Daoy (cell line): ENCODE measurements at places on chromosomes 5 and 9.

DNA sequence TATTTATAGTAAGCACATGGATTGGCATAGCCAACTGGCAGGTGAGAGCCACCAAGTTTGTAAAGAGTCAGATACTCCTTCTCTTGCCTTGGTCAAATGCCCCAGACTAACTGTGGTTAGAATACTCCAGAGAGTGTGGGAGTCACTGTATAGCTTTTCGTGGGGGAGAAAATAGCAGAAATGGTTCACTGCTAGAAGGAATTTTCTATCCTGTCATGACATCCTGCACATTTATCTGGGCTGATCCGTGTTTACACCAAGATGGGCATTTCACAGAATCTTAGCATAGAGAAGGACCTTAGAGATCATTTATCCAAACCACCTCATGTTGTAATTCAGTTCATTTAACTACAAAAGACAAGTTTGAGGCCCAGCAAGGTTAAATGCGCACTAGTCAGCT is 460.8 kb downstream of the ENC1 start:
- no peak for DNase-seq

DNA sequence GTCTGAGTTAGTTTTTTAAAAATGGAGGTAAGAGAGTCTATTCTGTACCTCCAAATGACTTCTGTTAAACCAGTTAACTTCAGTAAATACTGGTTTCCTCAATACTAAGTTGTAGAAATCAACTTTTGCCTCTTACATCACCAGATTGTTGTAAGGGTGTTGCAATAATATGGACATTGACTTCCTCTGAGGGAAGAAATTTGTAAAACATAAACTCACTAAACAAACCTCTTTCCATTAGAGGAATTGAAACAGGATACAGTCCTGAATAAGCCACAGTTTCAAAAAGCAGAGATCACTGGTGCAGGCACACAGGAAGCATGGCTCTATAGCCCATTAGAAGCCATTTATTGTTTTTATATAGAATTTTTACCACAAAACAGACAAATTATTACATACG is 32.7 kb upstream of the SLCO6A1 start:
- no peak for DNase-seq

DNA sequence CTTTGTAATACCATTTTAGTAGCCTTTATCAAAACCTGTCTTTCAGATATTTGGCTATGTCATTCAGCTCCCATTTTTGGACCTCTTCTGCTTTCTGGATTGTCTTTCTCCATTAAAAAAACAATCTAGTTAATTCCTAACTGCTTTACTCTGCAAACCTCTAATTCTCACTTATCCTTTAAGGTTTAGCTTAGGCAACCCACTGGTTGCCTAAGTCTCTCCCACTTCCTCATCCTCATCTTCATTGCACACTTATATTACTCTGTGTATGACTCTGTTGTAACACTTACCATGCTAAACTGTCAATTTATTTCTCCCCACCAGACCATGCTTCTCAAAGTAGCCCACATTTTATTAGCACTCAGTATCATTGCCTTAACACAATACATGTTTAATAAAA is 205.0 kb upstream of the DMRTA1 start:
- DNase-seq = no peak

DNA sequence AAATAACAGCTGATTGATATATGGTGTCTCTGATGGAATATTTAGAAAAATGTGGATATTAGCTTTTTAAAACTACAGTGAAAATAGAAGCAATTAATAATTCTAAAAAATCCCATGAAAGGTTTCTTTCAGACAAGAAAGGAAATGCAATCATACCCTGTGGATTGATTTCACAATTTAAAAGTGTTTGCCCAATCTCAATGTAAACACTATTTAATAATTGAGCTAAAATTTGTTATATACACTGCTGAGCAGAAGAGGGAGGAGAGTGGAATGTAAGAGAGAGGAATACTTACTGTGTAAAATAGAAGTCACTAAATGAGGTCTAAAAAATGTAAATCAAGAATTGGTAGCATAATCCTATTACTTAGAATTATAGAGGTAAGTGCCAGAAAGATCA is 76.9 kb downstream of the FEM1C start:
- no peak for DNase-seq

- no peak for DNase-seq
Observed at GRCh38 chr9:109624896-109625295, 126.8 kb upstream of the PTPN3 start.

DNA sequence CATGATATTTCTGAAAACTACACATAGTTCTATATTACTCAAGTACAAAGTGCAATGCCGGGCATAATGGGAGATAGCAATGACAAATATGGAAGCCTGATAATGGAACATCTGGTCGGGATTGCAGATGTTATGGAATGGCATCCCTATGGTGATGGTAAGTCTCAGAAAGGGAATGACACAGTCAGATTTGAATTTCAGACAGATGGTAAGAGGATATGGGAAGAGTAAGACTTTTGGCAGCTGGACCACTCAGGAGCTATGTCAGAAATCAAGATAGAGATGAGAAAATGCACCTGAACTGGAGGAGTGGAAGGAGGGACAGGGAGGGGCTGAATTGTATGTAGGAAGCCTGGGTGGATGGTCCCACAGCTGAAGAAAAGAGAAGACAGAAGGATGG is 200.0 kb downstream of the DTWD2 start:
- no peak for DNase-seq

- no peak for DNase-seq
Observed at GRCh38 chr9:70519912-70520724, 105.7 kb upstream of the KLF9 start.

- no peak for DNase-seq
Observed at GRCh38 chr9:35740243-35740642, 7.8 kb downstream of the CREB3 start.
